ENCODE measurements at places on chromosomes 5 and 9.

DNA sequence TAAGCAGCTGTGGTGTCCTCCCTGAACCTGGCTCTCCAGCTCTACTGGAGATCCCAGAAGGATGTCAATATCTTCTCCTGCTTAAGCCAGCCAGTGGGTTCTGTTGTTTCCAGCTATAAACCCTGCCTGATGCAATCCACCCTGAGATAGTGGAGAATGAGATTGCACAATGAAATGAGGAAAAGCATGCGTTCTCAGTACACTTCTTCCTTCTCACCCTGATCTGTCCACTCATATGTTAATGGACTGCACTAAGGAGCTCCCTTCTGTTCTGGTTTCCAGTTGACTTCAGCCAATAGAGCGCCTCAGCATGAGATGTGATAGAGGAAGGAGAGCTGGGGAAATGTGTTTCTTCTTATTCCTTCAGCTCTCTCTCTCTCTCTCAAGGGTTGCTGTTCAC, 40.0 kb upstream of the CDH6 start:
- no peak for DNase-seq

DNA sequence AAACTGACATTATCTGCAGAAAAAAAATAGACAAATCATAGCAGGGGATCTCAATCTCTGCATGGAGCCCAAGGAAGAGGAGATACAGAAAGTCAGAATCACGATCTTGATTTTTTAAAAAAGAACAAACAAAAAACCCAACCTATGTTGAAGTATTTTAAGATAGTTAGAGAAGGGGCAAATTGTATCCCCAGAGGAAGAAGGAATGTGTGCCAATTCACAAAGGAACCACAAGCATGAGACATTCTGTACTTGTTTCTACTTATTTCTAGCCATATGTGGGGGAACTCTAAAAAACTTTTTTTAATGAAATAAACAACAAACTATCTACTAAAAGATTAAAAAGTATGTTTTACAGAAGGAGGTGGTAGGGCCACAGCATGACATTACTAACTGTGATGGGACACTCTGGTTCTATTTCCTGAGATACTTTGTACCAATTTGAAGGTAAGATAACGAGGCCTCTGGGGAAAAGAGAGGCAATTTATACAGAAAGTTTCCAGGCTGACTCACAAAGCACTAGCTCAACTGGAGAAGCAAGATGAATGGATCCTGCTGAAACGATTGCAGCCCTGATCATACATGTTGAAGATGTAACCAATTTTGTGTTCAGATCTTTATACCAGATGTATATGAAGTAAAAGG, 22.5 kb downstream of the RANBP3L start:
- no peak for DNase-seq

- no peak for DNase-seq
Observed at GRCh38 chr9:106945727-106946660, 83.0 kb downstream of the ZNF462 start.

GRCh38 chr9:130805510-130806326, 29.3 kb upstream of the ABL1 start:
- DNase-seq = no peak

DNA sequence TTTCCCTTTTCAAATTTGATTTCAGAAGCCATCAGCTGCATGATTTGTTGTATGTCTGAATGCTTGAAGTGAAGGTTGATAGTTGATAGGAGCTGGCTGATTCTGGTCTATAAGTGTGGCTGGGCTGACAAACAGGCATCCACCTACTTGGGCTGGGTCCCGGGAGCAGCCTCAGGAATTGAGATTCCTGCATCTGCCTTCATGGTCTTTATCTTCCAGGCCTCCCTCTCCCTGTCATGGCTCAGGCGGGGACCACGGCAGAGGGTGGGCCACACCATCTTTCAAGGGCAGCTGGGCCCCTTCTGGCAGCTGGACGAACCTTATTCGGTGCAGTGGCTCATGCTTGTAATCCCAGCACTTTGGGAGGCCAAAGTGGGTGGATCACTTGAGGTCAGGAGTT, 55.9 kb downstream of the ROPN1L start:
- no peak for DNase-seq

DNA sequence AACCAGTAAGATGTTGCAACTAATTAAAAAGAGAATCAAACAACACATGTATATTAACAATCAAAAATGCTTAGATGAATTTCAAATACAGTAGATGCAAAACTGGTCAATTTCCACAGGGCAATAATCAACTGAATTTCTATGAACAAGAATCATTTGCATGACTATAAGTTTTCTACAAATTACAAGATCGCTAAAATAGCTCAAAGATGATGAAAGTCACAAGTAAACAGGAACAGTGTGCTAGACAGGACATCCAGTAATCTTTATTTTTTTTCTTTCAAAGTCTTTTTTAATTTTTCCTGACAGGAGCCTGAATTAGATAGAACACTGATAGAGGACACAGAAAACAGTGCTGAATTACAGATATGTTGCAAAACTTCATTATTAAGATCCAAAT, 608.2 kb upstream of the DAB2 start:
- no peak for DNase-seq

DNA sequence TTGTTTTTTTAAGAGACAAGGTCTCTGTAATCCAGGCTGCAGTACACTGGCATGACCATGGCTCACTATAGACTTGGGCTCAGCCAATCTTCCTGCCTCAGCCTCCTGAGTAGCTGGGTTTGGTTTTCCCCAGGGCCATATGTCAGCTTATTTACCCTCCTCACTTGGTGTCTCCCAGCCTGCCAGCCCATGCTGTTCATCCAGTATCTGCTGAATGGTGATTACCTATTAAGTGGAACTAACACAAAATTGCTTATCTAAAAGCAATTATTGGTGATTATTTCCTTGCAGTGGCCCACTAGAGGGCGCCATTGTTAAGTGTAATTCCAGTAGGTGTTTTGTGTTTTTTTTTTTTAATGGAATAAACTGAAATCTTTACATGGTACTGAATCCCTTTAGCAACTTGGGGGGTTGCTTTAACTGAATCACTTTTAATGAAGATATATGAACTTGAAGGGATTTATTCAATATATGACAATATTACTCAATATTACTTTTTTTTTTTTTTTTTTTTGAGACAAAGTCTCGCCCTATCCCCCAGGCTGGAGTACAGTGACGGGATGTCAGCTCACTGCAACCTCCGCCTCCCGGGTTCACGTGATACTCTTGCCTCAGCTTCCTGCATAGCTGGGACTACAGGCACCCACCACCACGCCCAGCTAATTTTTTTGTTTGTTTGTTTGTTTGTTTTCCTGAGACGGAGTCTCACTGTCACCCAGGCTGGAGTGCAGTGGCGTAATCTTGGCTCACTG, 13.8 kb downstream of the EXOSC2 start:
- DNase-seq = peak; percentile 63

- DNase-seq = no peak
Observed at GRCh38 chr5:72280581-72281069, 39.4 kb downstream of the MRPS27 start.

DNA sequence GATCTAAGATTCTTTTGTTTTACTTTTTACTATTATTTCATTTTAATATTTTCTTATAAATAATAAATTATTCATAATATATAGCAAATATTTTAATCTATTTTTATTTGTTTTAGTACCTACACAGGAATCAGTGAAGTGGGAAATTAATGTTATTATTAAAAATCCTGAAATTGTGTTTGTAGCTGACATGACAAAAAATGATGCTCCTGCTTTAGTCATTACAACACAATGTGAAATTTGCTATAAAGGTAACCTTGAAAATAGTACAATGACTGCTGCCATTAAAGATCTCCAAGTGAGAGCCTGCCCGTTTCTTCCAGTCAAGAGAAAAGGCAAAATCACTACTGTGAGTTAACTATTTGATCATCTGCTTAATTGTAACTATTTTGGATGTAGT, 138.7 kb downstream of the VPS13A start:
- DNase-seq = no peak

- DNase-seq = no peak
Observed at GRCh38 chr9:93254061-93254481, 70.1 kb downstream of the WNK2 start.

DNA sequence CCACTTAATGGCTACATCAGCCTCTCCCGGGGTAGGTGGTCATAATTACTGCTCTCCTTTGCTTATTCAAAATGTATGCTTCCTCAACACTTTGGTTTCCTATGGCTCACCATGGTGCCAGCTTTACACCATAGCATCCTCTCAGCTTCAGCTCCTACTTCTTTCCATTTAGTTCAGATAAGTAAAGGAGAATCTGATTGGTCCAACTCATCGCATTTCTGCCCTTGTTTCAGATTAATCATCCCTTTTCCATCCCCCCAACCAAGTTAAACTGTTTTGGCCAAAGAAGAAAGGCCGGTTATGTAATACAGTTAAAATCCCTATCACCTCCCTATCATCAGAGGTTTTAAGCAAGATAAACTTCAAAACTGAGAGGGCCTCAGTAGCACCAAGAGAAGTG, 130.5 kb downstream of the CETN3 start:
- DNase-seq = no peak

DNA sequence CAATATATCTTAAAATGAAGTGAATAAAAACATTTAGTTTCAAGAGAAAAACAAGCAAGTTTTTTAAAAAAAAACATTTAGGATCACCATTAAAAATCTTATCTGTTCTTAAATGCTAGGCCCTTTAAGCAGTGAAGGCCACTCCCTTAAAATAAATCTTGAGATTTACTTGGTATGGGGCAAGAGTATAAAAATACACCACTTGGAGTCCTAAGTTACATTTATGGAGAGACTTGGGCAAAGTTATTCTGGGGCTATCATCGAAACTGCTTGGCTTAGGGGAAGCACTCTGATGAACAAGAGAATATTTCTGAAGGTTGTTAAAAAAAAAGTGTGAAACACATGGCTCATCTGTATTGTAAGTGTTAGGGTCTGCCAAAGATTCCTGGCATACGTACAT, 97.4 kb downstream of the NR3C1 start:
- no peak for DNase-seq

GRCh38 chr9:122008559-122008958, 84.5 kb downstream of the TTLL11 start:
- peak; percentile 20 for DNase-seq

- DNase-seq = no peak
Observed at GRCh38 chr5:96324708-96325107, 108.3 kb downstream of the PCSK1 start.

DNA sequence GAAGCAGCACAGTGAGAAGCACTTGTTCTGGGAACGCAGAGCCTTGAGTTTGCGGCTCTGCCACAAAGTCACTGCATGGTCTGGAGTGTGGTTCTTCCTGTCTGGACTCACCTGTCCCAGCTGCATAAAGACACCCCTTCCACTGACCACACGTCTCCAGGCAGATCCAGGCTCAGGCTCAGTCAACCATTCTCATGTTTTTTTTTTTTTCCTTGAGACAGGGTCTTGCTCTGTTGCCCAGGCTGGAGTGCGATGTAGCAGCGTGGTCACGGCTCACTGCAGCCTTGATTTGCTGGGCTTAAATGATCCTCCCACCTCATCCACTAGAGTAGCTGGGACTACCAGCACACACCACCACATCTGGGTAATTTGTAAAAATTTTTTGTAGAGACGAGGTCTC, 102.9 kb upstream of the KLF4 start:
- no peak for DNase-seq

- DNase-seq = peak; percentile 74
Observed at GRCh38 chr5:54518146-54518817, 723 bp downstream of the SNX18 start.

- DNase-seq = no peak
Observed at GRCh38 chr5:129474544-129474943, 14.4 kb downstream of the ADAMTS19 start.

DNA sequence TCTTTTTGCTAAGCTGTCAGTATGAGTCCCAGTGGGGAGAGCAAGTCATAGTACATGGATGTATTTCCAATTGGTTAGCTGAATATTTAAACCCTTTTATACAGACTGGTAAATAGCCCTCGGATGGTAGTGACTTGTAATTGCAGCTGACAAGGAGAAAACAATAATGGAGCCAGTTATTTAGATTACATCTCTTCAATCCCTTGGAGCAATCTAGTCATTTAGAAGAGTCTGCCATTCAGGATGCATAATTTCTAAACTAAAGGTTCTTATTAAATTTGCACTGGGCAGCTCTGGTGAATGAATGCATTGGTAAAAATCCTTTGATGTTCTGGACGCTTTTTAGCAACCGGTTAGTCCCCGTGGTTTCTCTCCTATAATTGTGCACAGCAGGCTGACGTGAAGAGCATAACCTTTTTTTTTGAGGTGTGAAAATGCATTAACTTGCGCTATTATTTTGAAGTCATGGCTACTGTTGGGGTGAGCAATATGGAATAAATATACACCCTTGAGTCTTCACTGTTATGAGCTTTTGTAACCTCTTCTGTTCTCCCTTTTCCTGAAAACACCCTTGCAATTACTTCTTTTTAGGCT, 158.6 kb upstream of the CD180 start:
- no peak for DNase-seq

DNA sequence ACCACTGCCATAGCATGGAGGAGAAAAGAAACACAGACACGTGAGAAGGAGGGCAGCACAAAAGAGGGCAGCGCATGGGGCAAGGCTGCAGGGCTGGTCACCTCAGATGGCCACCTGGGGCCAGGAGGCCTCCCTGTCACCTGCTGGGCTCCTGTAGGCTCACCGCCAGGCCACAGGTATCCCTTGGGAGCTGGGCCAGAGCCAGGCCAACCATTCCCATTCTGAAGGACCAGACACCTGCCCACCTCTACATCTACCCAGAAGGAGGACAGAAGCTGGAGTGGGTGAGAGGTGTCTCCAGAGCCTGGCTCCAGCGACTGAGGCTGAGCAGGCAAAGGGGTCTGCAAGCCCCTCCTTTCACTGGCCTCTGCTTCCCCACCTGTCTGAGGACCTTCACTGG, 103.1 kb downstream of the PAX5 start:
- DNase-seq = peak; percentile 19

DNA sequence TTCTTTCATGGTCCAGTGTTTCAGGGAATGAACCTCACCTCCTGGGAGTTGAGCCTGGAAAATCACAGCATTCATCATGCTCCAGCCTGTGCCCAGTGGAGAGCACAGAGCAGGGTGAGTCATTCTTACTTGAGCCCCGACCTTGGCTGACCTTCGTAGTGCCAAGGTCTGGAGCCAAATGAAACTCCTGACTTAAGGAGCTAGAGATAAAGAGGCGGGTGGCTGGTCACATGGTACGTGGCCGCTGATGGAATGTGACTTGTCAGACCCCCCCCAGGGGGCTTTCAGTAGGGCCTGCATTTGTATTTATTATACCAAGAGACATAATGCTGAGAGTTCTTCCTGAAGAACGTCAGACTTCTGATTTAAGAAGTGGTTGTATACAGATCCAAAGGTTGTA, 15.0 kb upstream of the PIP5K1B start:
- no peak for DNase-seq

DNA sequence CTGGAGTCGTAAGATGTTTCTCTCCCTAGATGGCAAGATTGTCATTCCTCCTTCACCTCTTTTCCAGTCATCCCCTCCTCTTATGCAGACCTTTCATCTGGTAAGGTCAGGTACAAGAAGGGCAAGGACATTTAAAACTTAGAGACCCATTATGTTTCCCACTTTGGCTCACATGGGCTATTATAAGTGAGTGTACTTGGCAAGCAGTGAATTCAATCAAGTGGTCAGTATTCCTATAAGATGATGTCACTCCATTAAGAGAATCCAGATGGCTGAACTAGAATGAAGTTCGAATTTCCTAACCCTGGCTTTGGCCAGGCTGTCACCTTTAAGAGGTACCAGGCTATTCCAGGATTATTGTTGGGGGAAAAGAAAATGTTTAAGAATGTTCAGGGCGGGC, 32.2 kb downstream of the ZNF131 start:
- no peak for DNase-seq

GRCh38 chr5:64807520-64807919, 38.8 kb downstream of the CWC27 start:
- no peak for DNase-seq
